Stimulated activated CD8-positive, alpha-beta memory T cell treated with anti-CD3 and anti-CD28 coated beads, Interleukin-12 subunit alpha, Interleukin-12 subunit beta, amount 100 ng/mL, for 4 hours (primary cell): ENCODE measurements at places on chromosomes 3 and 15.
A peak's percentile ranks its signal among the peaks of the same experiment; 100 is the strongest.

GRCh38 chr3:85877631-85878030 is 918.8 kb downstream of the CADM2 start:
- DNase-seq = no peak

- no peak for DNase-seq
These were observed 426 bp downstream of the PRKCD start for GRCh38 chr3:53161450-53161819.

GRCh38 chr3:130915567-130916292 is 21.8 kb downstream of the ATP2C1 start:
- DNase-seq = no peak

- DNase-seq = no peak
These were observed 109.2 kb downstream of the EPHB1 start for GRCh38 chr3:134904241-134904771.

DNA sequence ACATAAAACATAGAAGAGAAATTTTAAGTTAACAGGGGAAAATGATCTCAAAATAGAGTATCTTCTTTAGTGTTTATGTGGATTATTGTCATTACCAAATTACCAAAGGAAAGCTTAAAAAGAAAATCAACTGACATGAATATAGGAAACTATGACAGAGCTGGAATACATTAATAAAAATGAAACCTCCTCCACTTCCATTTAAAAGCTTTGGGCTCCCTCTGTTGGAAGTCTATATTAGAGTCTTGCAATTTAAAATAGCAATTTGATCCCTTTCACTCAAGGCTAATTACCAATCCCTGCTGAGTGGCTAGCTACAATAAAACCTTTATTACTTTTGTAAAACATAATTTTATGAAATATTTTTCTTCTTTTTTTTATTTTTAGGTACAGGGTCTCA is 61.4 kb upstream of the IMPG2 start:
- DNase-seq = no peak

GRCh38 chr3:186453531-186453930 is 90.6 kb downstream of the CRYGS start:
- DNase-seq = no peak

DNA sequence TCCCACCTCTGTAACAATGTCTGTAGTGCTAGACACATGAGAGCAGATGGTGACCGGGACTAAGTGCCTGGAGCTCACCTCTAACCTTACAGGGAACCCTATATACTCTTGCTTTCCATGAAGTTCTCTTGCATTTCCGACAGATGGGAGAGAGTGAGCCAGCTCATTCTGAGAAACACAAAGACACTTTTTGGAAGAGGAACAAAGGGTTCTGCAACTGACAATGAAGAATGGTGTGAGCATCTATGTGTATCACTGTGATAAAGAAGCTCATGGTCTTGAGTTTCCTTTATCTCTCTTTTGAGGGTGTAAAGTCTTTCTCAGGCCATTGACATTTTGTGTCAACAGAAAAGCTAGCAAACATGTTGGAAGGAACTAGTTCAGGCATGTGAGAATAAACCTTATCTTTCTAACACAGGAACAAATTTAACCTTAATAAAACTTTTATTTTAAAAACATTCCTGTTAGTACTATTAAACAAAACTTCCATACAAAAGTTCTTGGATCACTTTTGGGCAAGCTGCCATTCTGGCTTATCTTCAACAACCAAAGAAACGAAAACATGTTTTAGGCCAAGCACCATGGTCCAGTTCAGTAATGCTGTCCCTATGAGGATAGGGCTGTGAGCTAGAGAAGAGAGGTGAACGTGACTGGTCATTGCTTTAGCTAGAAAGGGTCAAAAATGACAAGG is 142.7 kb downstream of the THRB start:
- no peak for DNase-seq

- DNase-seq = no peak
These were observed 31.5 kb upstream of the FAM107A start for GRCh38 chr3:58608648-58609047.

GRCh38 chr3:134040066-134040465 is 10.3 kb upstream of the SLCO2A1 start:
- DNase-seq = no peak

DNA sequence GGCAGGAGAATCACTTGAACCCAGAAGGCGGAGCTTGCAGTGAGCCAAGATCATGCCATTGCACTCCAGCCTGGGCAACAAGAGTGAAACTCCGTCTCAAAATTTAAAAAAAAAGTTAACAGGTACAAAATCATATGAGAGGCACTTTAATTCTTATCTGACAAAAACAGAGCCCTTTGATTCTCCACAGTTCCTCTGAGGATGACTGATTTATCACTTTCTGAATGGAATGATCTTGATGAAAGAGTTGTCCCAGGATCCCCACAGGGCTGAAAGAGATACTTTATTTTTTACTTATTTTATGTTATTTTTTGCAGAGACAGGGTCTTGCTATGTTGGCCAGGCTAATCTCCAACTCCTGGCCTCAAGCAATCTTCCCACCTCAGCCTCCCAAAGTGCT is 4.0 kb downstream of the LHFPL4 start:
- no peak for DNase-seq

DNA sequence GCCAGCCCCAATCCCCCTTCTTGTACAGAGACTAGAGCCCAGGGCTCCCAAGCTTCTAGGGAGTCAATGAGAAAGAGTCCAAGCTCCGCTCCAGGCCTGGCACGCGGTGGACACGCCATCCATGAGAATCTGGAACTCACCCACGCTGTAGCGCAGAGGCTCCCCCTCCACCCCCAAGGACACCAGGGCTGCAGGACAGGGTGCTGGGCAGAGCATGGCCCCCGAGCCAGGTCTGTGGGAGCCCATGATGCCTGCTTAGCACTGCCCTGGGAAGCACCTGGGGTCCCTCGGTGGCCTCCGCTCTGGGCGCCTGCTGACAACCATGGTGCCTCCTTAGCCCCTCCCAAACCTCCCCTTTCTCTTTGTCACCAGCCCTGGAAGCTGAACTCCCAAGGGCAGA is 28.5 kb downstream of the ACSBG1 start:
- no peak for DNase-seq

DNA sequence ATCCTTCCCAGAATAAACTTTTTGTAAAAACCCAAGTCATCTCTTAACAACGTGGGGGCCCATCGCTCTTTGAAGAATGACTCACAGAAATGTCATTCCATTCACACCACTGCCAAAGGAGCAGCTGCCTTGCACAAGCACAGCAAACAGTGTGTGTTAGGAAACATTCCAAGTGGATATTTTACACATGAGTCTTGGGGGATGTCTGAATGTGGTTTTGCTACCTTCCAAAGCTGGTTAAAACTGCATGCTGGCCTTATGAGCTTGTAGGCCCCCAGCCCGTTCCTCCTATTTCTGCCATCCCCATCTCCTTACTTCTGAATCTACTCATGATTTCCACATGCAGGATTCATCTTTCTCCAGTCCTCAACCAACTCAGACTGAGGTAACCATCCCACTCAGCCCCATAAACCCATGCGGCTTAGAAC is 130.8 kb downstream of the CPNE4 start:
- DNase-seq = no peak

- no peak for DNase-seq
These were observed 39.2 kb downstream of the MASP1 start for GRCh38 chr3:187252311-187252710.

GRCh38 chr3:52986049-52986448 is 59.8 kb downstream of the SFMBT1 start:
- DNase-seq = no peak

DNA sequence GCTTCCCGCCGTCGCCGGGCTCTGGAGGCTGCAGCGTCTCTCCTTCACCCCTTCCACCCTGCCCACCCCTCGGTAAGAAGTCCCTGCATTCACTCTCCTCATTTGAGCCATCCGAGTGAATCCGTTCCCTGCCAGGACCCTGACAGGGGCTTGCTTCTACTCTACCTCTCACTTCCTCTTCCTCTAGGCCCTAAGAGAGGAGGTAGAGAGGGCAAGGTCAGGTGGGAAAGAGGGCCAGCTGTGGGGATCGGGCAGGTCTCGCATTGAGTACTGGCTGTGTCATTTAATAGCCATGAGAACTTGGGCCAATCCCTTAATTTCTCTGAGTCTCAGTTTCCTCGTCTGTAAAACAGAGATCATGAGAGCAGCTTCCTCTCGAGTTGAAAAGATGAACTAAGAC is 283.6 kb downstream of the UACA start:
- DNase-seq = no peak

- DNase-seq = no peak
These were observed 3.7 kb downstream of the ACVR2B start for GRCh38 chr3:38457111-38458003.

GRCh38 chr3:69763458-69763857 is 24.2 kb downstream of the MITF start:
- DNase-seq = no peak

GRCh38 chr3:115680803-115681345 is 57.6 kb downstream of the GAP43 start:
- no peak for DNase-seq

DNA sequence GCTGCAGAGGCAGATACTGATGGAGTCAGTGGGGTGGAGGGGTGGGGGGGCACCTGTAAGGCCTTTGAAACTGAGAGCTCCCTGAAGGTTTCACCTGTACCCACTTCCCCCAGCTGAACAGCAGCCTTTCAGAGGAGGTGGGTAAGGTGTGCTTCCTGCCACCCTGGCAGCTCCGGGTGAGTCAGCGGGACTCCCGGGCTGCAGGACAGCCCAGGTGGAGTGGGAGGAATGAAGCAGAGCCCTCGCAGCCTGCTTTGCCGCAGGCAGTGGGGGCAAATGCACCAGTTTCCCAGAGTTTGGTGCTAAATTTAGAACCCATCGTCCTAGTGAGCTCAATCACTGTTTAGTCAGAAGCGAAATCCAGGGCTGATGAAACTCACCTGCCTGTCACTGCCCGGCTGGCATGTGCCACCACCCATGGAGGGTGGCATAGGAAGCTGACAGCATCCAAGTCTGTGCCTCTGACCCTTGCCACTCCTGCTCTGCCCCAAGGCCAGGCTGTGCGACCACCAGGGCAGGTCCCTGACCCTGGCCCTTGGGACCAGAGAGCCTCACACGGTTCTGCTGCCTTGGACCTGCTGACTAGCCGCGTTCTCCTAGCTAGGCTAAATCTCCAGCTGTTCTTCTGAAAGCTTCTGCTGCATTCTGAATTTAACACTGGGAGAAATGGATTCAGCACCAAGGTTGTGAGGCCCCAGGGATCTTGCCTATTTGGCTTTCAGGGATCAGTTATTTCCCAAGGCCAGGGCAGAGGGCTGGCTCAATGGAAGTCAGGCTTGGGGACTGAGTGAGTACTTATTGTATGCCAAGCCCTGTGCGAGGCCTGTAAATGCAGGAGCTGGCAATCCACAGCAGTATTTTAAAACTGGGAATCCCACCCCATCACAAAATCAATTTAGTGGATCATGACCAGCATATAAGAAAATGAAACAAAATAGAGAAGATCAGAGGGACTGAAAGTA is 67.3 kb upstream of the RASGRF1 start:
- DNase-seq = no peak

GRCh38 chr3:186520431-186520830 is 23.7 kb downstream of the CRYGS start:
- DNase-seq = no peak

- no peak for DNase-seq
These were observed 225.3 kb upstream of the PPP2R3A start for GRCh38 chr3:135740211-135740610.

DNA sequence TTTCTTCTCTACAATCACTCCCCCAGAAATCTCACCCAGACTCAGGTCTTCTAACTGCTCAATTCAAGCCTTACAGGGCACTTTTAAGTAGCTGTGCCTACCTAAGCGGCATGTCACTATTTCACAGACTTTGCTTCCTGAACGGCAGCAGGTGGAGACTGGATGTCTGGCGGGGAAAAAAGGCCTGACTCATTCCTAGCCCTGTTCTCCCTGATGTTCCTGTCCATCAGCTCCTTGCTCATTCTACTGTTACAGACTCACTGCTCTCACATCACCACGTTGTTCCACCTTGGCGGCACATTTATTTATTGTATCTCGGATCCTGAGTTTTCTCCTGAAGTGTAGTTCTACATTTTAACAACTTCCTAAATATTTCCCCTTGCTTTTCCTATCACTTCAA is 52.6 kb upstream of the ATP11B start:
- no peak for DNase-seq

DNA sequence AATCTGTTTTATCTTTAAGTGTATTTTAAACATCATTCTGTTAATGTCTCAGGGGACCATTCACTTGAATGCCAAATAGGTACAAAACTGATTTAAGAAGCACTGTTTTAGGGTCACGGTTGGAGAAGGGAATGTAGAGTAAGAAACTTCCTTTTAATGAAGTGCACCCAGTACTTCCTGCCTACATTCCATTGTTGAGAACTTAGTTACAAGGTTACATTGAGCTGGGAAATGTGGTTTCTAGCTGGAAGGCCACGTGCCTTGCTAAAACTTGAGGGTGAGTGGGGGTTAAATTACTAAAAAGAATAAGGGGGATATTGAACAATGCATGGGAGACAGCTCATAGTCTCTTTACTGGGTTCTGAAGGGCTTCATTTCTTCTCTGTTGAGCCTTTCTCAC is 78.3 kb upstream of the TBC1D5 start:
- no peak for DNase-seq

DNA sequence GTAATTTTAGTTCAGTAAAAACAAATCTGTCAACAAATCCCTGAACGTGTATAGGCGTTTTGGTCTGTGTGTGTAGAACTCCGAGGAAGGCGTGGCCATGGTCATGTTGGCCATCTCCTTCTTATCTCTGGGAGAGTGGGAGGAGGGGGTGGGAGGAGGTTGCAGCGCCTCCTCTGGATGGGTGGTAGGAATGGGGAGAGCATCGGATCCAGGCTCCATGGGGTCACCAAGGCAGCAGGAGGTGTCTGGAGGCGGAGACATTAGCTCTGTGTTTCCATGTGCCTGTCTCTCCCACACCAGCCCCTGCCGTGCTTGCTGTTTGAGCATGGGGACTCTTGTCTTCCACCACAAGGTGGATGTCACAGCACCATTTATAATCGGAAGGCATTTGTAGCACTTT is 34.5 kb upstream of the TRPM1 start:
- no peak for DNase-seq

- DNase-seq = no peak
These were observed 10.2 kb upstream of the LINGO1 start for GRCh38 chr15:77642793-77643430.

- DNase-seq = no peak
These were observed 243.0 kb downstream of the KBTBD8 start for GRCh38 chr3:67241084-67241483.

GRCh38 chr15:90388462-90389380 is 679 bp downstream of the IQGAP1 start:
- peak; percentile 42 for DNase-seq

- DNase-seq = no peak
These were observed 9.2 kb downstream of the PLSCR4 start for GRCh38 chr3:146241523-146242240.

GRCh38 chr15:82768414-82769054 is 37.3 kb downstream of the FSD2 start:
- DNase-seq = no peak

GRCh38 chr3:30621576-30621975 is 15.2 kb downstream of the TGFBR2 start:
- DNase-seq = no peak

GRCh38 chr15:81054236-81054635 is 53.5 kb downstream of the TLNRD1 start:
- DNase-seq = no peak

GRCh38 chr3:52596658-52597265 is 60.4 kb downstream of the UQCC5 start:
- DNase-seq = no peak

- no peak for DNase-seq
These were observed 70.4 kb downstream of the CBLB start for GRCh38 chr3:105798381-105798934.
